ENCODE measurements at places on chromosomes 11 and 22.

GRCh38 chr11:21461701-21462100 is 731.2 kb upstream of the ANO5 start:
- DNase-seq = no peak

DNA sequence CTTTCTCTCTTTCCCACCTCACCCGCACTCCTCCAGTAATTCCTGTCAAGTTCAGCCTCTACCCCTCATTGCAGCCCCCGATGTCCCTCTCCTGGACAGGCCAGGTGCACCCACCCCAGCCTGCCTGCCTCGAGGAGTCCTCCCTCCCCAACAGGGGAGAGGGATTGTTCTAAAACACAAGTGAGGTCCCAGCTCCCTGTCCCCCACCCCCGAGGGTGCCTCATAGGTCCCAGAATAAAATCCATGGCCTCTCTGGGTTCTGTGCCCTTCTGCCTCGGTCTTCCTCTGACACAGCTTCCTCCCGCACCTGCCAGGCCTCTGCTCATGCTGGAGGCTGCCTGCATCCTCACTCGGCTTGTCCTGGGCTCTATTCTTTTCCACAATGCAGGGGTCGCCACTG is 720.1 kb downstream of the BRD1 start:
- DNase-seq = no peak

DNA sequence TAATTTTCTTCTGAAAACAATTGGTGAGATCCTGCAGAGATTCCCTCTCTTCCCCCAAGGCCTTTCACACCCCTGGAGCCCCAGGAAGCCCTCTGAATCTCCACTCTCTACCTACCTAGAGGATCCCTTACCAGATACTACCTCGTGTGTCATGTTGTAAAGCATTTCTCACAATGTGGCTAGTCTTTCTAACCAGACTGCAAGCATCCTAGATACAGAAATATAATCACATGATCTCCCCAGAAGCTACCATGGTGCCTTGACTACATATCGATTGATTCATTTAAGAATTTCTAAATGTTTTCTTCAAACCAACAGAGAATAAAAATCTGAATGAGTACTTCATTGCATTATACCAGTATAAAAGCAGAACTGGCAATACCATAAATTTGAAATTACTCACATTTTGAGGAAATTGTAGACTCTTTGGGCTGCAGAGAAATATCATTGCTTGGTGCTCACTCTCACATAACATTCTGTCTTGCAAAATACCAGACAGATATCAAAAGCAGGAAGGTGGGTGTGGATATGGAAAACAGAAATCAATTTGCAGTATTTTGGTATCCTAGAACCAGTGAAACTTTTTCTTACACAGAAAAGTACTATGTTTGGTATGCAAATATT is 113.5 kb downstream of the MAML2 start:
- no peak for DNase-seq

DNA sequence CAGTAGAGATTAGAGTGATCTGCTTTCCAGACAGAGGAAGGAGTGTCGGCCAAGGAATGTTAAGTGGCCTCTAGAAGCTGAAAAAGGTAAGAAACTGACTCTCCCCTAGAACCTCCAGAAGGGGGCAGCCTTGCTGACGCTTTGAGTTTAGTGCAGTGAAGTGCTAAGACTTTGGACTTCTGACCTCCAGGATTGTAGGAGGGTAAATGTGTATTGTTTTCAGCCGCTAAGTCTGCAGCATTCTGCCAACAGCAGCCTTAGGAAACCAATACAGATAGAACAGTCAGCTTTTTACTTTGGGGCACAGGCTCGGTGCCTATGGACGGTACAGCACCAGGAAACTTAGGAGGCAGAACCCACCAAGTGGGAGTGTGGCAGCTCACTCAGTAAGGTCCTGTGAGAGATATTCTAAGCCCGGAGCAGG is 3.6 kb upstream of the TBC1D22A start:
- DNase-seq = no peak

Data from uterus (tissue), 4 donors.